Tibial nerve (tissue), 4 donors: ENCODE measurements at places on chromosomes 2 and 18.

- DNase-seq = peak; percentile 12
Measured at GRCh38 chr2:105744091-105744908, 412 bp upstream of the NCK2 start.

GRCh38 chr2:97965116-97965515 lies 30.6 kb downstream of the TMEM131 start:
- DNase-seq = no peak

- no peak for DNase-seq
Measured at GRCh38 chr2:53177327-53177726, 590.3 kb upstream of the CHAC2 start.

GRCh38 chr2:176370467-176371171 lies 101.4 kb downstream of the MTX2 start:
- no peak for DNase-seq

GRCh38 chr18:53906681-53907080 lies 317.8 kb downstream of the MBD2 start:
- DNase-seq = no peak

DNA sequence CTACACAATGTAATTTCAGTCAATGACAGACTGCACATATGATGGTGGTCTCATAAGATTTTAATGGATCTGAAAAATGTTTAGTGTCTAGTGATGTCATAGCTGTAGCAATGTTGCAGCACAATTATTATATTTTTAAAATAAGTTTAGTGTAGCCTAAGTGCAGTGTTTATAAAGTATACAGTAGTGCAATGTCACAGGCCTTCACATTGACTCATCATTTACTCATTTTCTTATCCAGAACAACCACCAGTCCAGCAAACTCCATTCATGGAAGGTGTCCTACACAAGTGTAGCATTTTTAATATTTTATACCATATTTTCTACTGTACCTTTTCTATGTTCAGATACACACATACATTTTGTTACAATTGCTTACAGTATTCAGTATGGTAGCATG lies 663.1 kb downstream of the ERBB4 start:
- DNase-seq = no peak

DNA sequence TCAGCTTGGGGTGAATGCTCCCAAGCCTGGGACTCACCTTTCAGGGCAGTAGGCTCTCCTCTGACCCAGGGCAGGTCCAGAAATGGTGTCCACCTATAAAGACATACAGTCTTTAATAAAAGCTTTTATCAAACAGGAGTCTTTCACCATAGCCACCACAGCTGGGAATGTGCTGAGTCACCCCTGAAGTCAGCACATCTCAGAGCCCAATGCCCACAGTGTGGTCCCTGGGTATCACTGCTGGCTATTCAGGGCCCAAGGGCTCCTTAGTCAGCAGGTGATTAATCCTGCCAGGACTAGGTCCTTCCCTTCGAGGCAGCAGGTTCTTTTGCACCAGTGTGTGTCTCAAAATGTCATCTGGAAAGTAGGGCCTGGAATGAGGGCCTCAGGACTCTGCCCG lies 181.9 kb downstream of the MEMO1 start:
- DNase-seq = no peak

DNA sequence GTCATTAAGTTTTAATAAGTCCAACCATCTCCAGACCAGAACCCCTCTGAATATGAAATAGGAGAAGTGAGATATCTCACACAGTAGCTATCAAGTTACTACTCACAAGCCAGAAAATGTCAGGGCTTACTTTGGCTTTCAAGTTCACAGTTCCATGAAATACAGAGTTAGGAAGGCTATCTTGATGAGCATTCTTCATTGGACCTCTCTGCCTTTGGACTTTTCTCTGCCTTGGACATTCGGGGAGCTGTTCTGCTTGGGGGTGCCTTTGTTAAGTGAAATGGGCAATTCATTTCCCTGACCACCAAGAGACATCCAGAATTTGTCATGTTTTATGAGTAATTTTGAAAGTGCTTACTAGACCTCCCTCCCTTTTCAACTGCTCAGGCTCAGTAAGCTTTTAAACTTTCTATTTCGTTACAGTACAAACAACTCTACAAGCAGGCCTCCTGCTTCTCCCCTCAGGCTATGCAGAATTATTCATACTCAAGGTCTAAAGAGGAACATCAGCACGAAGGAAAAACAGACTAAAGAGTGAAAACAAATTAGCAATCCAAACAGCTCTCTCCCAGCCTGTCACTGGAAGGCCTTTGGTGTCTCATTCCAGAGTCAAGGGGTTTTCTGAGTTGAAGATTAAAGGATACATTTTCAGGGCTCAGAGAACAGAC lies 95.3 kb downstream of the MREG start:
- DNase-seq = no peak

DNA sequence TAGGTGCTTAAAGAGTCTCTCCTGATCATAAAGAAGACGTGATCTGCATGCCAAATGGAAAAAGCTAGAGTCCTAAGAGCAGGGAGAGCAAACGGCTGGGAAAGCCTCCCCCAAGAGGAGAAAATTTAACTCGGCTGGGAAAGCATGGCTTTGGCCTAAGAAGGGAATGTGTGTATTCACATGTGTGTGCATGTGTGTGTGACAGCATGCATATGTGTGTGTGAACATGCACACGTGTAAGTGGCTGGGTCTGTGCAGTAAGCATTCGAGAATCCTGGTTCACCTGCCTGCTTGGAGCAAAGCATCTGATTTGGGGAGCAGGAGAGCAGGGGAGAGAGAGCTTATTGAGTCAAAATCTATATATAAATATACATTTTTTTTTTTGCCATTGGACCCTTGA lies 30.1 kb upstream of the BCL11A start:
- no peak for DNase-seq

- no peak for DNase-seq
Measured at GRCh38 chr2:146239392-146240135, 1605.3 kb upstream of the ACVR2A start.

DNA sequence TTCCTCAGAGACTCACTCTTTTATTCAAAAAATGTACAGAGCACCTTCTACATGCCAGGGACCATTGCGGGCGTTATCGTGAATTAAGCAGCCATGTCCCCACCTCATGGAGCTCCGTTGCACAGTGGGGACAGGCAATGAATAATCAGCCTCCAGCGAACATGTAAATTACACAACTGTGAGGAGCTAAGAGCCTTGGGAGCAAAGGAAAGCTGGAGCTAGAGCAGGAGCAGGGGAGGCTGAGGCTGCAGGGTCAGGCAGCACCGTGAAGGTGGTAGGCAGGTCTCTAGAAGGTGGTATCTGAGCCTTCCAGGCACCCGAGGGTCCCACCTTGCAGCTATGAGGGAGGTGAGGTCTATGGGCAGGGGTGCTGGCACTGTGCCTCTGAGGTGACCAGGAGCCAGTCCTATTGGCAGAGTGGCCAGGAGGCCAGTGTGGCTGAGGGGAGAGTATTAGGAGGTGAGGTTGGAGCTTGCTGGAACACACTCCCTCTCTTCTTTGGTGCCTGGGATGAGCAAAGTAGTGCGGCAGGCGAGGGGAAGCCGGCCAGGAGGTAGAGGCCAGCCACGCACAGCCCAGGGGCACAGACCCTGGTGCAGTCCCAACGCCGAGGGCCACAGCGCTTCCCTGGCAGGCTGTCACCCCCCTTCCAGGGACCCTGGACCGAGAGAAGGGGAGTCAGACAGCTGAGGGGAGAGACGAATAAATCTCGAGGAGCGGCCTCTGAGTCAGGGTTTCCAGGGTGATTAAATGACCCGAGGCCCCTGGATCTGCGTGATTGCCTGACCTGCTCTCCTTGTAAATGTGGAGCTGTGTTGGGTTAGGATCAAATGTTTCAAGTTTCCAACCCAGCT lies 167.3 kb downstream of the SEPTIN10 start:
- DNase-seq = no peak

GRCh38 chr18:27022477-27022876 lies 157.0 kb upstream of the AQP4 start:
- DNase-seq = no peak

- no peak for DNase-seq
Measured at GRCh38 chr2:208827549-208828221, 421.1 kb downstream of the PTH2R start.

DNA sequence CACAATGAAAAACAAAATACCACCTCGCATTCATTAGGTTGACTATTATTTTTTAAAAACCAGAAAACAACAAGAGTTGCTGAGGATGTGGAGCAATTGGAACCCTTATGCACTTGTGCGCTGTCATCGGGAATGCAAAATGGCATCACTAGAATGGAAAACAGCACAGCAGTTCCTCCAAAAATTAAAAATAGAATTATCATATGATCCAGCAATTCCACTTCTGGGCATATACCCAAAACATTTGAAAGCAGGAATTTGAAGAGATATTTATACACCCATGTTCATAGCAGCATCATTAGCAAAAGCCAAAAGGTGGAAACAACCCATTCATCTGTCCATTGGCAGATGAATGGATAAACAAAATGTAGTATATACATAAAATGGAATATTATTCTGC lies 11.9 kb upstream of the NMUR1 start:
- DNase-seq = no peak

DNA sequence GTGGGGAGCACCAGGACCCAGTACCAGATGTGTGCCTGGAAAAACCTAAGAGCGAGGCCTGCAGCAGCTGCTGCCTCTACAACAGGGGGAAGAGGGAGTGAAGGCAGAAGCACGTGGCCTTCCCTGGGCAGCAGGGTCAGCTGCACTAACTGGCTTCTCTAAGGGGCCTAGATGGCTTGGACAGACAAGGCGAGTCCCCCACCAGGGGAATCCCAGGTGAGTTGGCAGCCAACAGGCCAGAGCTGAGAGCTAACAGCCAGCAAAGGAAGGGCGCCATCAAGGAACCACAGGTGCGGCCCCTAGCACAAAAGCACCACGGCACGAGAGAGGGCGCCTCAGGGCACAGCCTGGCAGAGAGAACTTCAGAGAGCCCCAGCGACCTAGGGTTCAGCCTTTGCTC lies 19.8 kb upstream of the MAL start:
- DNase-seq = no peak

DNA sequence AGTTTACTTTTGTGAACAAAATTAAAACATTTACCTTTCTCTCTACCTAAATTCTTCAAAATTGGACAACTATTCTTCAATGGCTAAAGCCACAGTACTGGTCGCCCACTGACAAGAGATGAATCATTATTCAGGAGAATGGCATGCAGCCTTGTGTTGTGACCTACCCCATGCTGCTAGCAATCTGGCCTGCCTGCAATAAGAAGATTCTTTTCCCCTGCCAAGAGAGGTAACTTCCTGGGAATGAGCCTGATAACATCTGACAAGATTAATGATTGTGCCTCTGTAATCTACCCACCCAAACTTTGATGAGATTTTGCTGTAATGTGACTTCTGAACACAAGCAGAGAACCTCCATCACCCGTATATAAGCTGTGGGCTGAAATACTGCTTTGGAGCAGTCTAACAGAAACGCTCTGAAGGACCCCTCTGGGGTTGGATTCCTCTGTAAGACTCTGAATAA lies 47.0 kb upstream of the ST3GAL5 start:
- DNase-seq = no peak

- DNase-seq = no peak
Measured at GRCh38 chr18:54555286-54555685, 35.8 kb upstream of the DYNAP start.

DNA sequence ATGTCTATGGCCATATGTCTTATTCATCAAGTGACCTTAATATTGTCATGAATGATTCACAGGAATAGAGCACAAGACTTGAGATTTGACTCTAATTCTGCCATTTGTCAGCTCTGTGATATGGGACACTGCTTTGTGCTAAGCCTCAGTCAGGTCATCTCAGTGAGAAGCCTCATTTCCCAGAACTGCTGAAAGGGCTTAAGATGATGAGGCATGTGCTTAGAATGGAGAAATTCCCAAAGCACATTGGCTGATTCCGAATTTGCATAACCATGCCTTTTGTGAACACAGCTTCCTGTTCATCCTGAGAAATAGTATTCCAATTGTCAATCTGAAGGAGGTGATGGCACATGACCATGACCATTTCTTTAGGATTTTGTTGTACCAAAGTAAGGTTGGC lies 218.1 kb downstream of the ALK start:
- DNase-seq = no peak

DNA sequence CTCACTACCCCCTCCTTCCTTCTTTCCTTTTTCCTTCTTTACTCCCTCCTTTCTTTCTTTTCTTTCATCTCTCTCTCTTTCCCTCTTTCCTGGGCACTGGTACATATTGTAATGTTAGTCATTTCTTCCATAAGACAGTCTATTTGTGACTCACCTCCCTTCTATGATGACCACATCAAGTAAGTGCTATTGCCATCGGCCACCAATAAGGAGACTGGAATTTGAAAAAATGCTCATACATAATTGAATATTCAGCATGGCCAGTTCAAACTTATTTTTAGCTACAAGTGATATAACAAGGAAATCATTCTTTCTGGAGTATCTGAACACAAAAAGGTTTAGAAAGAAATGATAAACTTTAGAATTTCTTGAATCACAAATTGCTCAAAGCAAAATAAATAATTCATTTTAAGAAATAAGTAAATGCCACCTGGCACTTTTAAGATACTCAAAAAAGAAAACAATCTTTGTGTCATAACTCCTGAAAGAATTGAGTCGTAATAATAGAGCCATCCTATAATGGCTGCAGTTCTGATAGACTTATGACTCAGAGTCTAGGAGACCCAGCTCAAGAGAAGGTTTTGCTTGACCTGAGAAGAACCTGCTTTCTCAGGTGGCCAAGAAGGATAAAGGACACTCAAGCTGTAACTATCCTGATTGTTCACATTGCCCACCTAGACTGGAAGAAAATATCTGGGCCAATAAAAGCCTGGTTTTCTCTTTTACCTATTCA lies 51.6 kb upstream of the CCBE1 start:
- DNase-seq = no peak

GRCh38 chr2:193539188-193539587 lies 1344.5 kb upstream of the TMEFF2 start:
- DNase-seq = no peak

DNA sequence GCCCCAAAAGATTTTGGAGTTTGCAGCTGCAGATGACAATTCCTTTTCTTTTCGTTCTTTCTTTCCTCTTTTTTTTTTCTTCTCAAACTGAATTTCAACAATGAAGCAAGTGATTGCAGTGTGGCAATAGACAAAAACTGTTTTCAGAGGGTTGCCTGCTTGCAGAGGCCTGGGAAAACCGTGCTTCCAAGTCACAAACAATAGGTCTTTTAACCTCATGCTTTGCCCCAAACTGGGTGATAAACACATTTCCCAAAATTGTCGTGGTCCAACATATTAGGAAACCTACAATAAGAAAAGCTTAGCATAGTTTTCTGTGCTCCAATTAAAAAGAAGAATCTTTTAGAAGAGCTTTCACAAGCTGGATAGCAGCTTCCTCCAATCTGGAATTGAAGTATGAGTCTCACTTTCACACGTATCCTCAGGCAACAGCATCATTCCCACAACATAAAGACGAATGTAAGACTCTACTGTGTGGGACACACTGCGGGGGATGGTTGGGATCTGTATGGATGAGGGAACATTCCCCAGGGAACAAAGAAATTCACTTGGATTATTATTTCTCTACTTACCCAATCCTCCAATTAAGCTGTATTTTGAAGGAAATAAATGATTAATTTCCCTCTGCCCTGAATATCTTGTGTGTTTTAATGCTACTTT lies 656.1 kb downstream of the RNF144A start:
- no peak for DNase-seq

- no peak for DNase-seq
Measured at GRCh38 chr2:31087491-31087890, 50.7 kb downstream of the GALNT14 start.
